ENCODE measurements at places on chromosomes 4 and X.

DNA sequence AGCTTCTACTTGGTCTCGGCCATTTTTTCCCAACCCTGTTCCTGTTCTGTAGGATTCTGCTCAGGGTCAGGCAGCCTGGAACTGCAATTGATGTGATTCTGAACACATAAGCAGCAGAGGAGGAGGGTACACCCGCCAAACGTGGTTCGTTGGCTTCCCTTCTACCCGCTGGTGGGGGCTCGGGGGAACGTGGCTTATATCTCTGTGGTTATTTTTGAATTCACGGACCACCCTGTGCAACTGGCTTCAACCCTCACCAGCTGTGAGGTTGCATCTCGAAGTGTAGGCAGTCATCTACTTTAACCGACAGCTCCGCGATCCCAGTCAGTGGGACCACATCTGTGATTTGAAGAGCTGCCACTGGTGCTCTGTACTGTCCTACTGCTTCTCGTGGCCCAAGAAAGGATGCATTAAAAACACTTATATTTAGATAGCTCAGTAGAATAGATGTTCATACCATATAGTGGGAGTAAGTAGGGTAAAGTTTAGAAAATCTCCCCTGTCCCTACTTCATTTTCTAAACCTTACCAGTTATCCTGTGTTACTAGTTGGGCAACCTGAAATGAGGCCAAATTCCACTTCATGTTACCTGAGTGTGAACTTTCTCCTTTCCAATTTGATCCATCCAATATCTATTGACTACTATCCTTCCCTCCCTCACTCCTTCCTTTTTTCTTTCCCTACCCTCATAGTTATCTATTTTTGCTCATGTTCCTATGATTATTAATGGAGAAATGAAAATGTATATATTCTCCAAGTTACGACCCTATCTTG lies 80.4 kb upstream of the BCOR start:
- no peak for DNase-seq

- DNase-seq, result no peak
Observed at GRCh38 chr4:7902101-7902553, 37.5 kb downstream of the AFAP1 start.

- no peak for DNase-seq
Observed at GRCh38 chrX:48487362-48487798, 11.4 kb downstream of the FTSJ1 start.

DNA sequence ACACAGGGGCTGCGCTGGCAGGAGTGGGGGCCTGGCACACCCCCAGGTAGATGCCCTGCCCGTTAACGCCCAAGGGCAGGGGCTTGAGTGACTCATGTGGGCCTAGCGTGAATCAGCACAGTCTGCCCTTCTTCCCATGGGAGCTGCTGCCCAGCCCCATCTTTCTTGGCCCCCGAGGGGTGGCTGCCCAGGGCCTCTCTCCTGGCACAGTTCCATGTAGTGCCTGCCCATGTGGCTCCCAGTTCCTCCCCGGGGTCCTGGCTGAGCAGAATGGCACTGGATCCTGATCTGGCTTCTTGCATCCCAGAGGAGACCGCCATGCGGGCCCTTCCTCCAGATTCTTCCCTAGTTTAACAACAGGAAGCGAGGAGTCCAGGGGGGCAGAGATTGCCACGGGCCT lies 2.1 kb upstream of the AVPR2 start:
- DNase-seq, result no peak

- DNase-seq, result no peak
Observed at GRCh38 chr4:151573474-151573873, 164.5 kb downstream of the FHIP1A start.

- no peak for DNase-seq
Observed at GRCh38 chr4:13980317-13981310, 353.1 kb upstream of the BOD1L1 start.

- DNase-seq, result no peak
Observed at GRCh38 chrX:155592331-155592730, 20.4 kb downstream of the TMLHE start.

GRCh38 chrX:154602226-154602625 lies 16.9 kb downstream of the CTAG1B start:
- no peak for DNase-seq

- DNase-seq, result no peak
Observed at GRCh38 chrX:1502241-1502640, 34.7 kb downstream of the P2RY8 start.

DNA sequence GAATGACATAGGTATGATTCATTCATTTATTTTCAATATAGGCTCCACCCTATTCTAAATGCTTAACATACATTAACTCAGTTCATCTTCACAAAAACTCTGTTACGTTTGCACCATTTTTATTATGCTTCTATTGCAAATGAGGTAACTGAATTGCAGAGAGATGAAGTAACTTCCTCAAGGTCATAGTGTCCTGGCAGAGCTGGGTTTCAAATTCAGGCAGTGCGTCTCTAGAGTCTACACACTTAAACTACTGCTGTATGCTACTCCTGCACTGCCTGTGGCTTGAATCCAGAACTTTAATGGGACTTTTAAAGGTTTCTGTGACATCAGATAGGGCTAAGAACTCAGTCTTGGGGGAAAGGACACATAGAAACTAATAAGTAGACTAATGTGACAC lies 413.4 kb downstream of the UBE2NL start:
- DNase-seq, result no peak

DNA sequence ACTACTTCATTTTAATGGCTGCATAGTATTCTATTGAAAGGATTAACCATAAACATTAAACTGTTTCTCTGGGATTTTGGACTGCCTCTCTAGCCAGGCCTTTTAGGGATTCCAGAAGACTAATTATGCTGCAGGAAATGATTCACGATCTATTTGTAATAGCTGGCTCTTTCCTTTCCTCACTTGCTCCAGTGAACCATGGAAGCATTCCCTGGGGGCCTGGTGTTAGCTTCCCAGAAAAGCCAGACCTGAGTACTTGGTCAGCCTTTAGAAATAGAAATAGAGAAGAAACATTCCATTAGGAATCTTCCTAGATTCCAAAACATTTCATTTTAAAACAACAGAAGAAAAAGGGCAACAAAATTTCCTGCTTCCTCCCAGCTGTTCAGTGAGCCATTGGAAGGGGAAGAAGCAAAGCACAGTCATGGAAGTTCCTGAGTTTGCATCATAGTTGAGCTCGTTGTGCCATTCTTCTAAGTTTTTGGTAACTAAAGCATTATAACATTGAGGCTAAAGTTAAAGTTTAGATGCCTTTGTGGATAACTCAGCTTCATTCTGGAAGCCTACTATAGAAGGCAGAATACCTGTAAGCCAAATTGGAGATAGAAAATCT lies 83.5 kb downstream of the NPNT start:
- DNase-seq, result no peak

DNA sequence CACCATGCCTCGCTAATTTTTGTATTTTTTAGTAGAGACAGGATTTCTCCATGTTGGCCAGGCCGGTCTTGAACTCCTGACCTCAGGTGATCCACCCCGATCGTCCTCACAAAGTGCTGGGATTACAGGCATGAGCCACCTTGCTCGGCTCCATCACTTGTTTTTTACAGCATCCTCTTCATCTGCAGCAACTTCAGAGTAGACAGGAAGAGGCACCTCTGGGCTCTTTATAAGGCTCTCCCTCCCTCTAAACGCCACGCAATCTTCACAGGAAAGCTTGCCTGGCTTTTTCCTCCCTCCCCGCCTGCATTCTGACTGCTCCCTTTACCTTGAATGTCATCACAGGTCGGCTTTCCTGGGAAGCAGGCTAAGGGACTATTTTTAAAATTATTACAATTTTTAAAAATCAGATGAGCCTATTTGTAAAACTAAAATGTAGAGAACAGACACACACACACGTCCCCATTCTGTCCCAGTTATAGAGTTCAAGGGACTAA lies 111.5 kb upstream of the LDB2 start:
- DNase-seq, result no peak

DNA sequence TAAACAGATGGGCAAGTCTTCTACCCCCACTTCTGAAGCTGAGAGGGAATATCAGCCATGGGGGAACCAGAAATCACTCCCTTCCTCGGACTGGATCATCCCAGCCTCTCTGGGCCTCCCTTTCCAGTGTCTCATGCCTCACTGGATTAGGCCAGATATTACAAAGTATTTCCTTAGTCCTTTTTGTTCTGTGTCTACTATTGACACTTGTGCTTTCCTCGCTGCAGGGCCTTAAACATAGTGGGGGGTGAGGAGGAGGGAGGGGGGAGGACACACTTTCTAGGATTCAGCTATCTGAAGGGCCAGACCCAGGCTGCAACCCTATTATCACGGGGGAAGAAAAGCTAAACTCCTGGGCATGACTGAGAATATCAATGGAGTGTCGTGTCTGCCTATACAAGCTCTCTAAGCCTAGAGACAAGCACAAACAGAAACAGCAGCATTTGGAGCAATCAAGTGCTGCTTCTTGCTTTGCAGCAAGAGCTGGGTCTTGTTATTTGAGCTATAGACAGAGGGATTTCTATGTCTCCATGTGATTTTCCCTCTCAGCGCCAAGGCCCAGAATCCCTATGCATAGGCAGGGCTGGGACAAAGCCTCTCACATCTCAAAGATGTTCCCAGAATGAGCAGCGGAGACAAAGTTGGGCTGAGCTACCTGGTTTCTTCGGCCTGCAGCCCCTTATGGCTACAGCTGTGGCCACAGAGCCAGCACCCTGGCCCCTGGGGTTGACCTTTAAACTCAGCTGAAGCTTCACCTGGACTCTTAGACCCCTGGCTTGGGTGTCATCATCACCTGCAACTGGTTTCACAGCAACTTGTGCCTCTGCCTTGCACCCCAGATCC lies 20.2 kb downstream of the PJA1 start:
- no peak for DNase-seq

GRCh38 chr4:125315576-125316400 lies 1.0 kb downstream of the FAT4 start:
- no peak for DNase-seq

GRCh38 chr4:43394976-43395375 lies 502.5 kb downstream of the GRXCR1 start:
- no peak for DNase-seq

DNA sequence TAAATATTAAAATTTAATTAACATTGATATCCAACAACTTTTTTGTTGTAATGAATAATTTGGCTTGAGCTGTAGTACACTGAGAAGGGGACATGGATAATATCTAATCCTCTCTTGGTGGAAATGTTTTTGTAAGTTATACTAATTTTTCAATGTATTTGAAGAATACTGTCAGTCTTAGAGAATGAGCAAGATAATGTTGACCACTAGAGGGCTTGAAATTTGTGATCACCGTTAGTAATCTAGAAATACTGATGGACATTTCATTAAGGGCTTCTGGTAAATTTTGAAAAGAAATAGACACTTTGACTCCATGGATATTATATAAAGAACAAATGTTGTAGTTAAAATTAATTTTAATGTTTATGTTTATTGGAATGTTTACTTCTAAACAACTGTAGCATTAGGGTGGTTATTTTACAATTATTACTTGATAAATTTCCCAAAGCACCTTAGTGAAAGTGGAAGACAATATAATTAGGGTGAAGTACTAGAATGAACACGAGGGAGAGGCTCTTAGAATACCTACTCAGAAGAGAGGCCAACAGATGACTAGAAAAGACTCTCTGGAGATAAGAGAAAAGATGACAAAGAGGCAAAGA lies 20.0 kb upstream of the CAMK2D start:
- DNase-seq, result no peak

DNA sequence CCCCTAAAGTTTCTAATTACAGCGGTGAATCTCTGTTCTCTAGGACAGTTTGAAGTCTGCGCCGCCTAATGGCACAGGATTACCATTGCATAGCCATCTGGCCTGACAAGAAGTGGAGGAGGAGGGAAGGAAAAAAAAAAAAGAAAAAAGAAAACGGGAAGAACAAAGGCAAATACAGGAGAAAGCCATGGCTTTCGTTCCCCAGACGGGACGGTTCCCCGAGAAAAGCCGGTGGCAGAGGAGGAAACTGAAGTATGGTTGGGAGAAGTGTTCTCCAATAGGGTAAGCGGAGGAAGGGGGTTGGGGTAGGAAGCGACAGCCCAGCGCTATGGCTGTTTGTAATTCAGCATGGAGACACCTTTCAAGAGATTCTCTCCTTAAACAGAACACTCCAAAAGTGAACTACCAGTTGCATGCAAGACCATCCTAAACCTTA lies 80.8 kb downstream of the HMGN5 start:
- no peak for DNase-seq

GRCh38 chr4:126440297-126440696 lies 1125.5 kb downstream of the FAT4 start:
- no peak for DNase-seq

DNA sequence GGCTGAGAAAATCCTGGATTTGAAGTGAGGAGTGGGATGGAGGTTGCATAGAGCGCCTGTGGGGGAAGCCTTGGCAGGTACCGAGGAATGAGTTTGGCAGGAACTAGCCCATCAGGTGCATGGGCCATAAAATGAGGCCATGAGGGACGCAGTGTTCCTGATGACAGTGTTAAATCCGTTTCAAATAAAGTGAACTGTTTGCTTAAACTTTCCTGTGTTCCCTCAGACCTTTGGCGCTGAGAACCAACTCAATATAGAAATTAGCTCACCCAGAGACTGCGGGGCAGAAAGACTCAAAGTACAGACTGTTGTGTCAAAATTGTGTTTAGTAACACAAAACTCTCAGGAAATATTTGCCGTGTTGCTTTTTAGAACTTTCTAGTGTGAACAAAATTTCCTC lies 250.0 kb upstream of the NR3C2 start:
- no peak for DNase-seq

- no peak for DNase-seq
Observed at GRCh38 chrX:136192839-136193414, 45.6 kb downstream of the FHL1 start.

- DNase-seq, result no peak
Observed at GRCh38 chr4:7637971-7638370, 203.2 kb upstream of the PSAPL1 start.

DNA sequence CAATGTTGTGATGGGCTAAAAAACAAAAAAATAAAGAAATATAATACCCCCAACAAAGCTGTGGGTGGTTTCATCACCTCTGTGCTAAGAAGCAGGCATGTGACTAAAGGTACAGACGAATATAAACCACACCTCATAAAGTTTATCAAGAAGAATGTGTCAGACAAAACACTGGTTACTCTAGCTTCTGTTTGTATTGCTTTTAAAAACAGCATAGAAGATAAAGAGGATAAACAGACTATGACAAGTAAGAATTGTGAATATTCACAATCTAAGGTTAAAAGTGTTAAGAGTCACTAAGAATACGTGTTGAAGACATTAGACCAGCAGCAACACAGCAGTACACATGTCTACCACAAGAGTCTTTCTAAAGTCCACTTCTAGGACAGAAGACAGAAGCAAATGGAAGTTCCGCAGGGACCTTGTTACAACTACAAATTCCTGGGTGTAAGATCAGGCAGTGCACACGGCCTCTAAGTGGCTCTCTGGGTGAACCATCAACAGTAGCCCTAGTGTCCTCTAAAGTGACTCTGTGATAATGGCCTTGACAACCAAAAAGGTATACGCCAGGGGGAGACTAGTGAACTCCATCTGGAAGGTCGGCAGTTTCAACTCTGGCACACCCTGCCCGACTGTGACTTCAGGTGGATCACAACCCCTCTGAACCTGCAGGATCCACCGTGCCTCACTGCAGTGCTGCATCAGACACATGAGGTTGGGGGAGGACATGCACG lies 8.3 kb upstream of the FGFBP2 start:
- DNase-seq, result no peak

Measured in GM18507 (cell line).